ENCODE measurements at places on chromosomes 3 and 15.
A peak's percentile ranks its signal among the peaks of the same experiment; 100 is the strongest.

GRCh38 chr3:175983379-175983778 is 1124.2 kb downstream of the NAALADL2 start:
- peak; percentile 70 for DNase-seq

- no peak for DNase-seq
These were observed 663.1 kb upstream of the ADAMTS9 start for GRCh38 chr3:65350801-65351476.

GRCh38 chr3:72907131-72907711 is 19.4 kb downstream of the GXYLT2 start:
- DNase-seq: no peak

GRCh38 chr15:49697121-49697520 is 76.3 kb downstream of the DTWD1 start:
- peak; percentile 29 for DNase-seq

DNA sequence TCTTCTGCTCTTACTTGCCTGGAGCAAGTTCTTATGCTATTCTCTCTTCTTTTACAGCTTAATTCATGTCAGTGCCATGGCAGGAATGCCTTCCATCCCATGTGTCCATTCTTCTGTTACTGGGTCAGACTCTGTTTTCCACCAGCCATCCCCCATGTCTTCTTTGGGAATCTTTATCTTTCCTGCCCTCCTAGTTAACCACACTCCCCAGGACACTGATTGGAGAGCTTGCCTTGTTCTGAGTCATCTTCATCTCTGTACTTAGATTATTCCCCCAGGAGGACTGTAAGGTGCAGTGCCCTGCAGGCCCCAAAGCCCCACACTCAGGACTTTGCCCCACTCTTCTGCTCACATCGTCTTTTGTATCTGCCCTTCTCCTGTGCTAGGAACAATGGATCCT is 3.6 kb downstream of the ABHD17C start:
- no peak for DNase-seq

GRCh38 chr3:182533394-182533793 is 259.9 kb upstream of the ATP11B start:
- DNase-seq: no peak

- no peak for DNase-seq
These were observed 67.3 kb upstream of the ADPGK start for GRCh38 chr15:72850833-72851232.

- peak; percentile 59 for DNase-seq
These were observed 40.1 kb downstream of the FLNB start for GRCh38 chr3:58048301-58048700.

DNA sequence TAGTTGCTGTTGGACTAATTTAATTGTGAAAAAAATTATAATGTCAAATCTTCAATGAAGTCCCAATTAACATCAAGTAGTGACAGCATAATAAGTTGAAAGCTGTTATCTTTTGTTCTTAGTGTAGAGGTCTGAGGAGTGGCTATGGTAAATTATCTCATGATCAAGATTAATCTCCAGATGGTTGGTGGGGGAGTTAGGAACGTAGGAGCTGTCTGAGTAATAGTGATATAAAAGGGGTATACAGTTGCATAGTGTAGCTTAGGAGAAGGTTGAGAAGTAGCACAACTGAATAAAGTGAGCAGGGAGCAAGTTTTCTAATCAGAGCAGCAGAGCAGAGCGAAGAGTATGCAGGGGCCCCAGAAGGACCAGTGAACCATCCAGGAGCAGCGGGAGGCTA is 19.5 kb downstream of the TMOD2 start:
- no peak for DNase-seq

DNA sequence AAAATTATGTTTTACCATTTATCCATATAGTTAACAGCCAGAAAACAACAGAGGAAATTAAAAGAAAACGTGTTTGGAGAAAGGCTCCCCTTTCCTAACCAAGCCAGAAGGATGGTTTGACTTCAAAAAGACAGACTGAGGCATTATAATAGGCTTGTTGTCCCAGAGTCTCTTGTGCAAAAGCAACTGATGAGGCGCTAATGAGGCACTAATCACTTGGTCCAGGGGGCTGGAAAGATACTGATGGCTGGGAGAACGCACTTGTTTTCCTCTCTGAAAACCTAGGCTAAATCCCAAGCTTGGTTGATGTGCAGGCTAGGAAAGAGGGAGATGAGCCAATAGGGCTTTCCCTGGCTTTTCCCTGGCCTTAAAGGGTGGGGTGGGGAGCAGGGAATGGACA is 389.6 kb downstream of the NTRK3 start:
- DNase-seq: no peak

- no peak for DNase-seq
These were observed at the start of gene CTXND1 for GRCh38 chr15:80252121-80252518. TSS of gene CTXND1 (minus strand) at chr15:80252213. CDS start at chr15:80201949, 50,264 bp downstream.

DNA sequence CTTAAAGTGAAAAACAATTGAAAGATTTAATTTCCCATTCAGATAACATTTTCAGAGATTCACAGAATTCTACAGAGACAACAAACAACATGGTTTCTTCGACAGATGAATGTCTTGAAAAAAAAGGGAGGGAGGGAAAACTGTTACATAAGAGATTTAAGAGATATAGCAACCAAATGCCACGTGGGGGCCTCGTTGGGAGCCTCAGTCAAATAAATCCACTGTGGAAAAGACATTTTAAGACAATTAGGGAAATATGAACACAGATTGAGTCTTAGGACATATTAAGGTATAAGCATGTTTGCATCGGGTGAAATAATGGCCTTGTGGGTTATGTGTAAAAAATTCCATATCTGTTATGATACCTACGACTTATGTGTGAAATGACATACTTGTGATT is 5.0 kb upstream of the PRRT3 start:
- no peak for DNase-seq

DNA sequence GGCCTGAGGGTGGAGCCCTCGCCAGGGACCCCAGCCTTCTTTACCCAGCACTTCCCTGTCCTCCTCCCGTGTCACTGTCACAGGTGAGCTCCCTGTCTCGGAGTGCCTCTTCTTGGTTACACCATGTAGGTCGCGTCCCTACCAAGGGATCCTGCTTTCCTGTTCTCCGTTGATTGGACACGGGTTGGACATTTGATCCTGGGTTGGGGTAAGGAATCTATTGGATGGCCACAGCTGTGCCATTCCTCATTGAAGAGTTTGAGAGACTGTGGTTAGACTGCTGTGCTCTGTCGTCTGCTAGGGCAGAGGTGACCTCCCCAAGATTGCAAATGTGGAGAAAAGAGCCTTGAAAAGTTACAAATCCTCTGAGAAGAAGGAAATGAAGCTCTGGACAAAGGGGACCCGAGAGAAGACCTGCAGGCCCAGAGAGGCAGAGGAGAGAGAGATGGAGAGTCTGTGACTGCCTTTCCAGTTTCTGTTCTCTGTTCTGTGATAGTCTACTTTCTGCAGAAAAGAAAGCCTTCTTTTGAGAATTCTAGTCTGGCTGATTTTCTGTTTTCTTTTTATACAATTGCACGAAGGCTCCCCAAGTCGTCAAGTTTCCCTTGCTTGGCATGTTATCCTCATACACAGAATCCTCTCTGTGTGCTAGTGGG is 325.7 kb upstream of the RGMA start:
- DNase-seq: no peak

GRCh38 chr3:165854696-165855095 is 17.5 kb upstream of the BCHE start:
- DNase-seq: peak; percentile 31

GRCh38 chr15:34331809-34332208 is 5.8 kb downstream of the SLC12A6 start:
- no peak for DNase-seq

DNA sequence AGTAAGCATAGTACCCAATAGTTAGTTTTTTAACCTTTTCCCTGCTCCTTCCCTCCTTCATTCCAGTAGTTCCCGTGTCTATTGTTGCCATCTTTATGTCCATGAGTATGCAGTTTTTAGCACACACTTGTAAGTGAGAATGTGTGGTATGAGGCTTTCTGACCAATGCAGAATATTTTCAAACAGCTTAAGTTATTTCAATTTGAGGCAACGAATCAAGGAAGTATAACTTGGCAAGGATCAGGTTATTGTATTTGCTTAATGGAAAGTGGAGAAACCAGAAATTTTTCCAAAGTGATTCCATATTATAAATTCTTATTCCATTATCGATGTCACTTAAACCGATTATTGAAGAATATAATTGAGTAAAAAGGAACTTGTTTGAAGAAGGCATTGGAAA is 954.8 kb downstream of the GBE1 start:
- DNase-seq: no peak

DNA sequence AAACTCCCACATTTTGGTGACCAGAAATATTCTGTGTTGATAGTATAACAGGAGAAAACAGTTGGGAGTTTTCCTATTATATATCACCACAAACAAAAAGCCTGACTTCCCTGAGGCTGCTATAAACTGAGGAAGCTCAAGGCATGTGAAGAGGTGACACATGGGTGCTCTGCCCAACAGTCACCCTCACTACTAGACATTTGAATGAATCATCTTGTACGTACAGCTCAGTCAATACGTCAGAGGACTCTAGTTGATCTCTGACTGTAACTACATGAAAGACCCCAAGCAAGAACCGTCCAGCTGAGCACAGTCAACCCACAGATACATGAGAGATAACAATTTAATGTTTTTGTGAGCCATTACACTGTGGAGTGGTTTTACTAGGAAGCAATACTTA is 338.3 kb upstream of the ATP11B start:
- DNase-seq: no peak

DNA sequence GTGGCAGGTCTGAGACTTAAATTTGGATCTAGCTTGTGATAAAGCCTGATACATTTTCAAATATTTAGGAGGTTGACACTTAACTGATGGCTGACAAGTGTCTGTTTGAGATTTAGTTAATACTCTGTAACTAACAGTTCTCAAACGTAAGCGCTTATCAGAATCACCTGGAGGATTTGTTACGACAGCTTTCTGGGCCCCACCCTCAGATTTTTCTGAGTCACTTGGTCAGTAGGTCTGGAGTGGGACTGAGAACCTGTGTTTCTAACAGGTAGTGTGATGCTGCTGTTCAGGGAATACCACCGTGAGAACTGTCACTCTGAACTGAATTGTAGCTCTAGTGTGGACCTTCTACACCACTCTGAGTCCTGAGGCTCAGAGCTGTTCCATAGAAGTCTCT is 85.5 kb downstream of the CEMIP start:
- DNase-seq: no peak

DNA sequence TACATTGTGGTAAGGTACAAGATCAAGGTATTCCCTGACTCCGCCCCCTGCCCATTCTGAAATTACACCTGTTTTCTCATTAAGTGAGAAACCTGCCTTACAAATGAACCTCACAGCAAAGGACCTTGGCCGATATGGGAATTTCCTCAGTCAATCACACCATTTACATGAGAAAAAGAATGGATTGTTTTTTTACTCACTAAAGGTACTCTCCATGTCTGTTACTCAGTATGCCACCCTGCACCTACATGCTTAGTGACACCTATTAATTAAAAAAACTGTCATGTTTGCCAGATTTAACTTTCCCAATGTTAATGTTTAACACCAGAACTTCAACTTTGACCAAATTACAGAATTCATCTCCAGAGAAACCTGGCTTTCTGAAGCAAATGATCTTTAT is 62.0 kb downstream of the ESYT3 start:
- no peak for DNase-seq

GRCh38 chr3:130831719-130832400 is 62.0 kb upstream of the ATP2C1 start:
- no peak for DNase-seq

DNA sequence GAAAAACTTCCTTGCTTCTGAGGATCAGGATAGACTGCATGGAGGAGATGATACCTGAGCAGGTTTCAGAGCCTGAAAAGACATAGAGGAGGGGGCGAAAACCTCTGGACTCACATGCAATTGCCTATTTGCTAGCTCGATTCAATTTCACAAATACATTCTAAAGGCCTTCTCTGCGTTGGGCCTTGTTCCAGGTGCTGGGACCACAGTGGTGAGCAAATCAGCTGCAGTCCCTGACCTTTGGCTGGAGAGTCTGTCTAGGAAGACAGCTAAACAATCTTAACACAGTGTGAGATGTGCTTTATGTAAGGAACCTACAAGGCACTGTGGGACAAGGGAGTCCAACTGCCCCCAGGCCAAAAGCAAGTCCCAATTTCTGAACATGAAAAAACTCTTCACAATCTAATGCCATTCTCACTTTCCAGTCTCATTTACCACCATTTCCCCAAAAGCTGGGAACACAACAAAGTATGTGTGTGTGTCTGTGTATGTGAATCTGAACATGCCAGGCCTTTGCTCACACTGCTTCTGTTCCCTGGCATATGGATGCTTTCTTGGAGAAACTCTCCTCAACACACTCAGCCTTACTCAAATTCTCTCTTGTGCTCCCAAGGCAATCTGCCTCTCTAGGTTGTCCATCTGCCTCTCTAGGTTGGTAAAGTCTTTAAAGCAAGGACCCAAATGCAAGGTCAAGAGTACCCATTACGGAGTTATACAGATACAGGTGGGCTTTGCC is 2.1 kb upstream of the PCCB start:
- DNase-seq: no peak

DNA sequence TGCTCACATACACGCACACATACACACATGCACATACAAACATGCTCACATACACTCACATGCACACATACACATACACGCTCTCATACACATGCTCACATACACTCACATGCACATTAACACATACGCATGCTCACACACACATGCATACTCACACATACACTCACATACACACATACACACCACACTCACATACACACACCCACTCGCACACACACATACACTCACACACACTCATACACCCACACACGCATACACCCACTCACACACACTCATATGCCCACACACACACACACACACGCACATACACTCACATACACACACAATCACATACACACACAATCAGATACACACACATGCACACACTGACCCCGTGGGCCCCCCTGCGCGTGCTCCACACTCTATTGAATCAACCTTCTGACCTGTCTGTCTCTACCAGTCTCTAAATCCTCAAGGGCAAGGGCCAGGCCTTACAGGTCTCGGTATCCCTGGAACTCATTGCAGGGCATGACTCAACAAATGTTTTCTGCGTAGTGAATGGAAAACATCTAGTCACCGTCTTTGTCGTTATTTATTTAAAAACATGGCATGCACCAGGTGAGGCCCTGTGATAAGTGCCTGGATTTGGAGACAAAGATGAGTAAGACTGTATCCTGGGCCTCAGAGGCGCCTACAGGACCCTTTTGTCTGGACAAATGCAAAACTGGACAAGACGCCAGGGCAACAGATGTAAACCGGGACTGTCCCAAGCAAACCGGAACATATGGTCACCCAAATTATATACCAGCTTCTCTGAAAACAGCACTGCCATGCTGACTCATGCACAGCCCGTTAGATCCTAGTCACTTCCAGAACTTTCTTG is 41.8 kb downstream of the GRK7 start:
- no peak for DNase-seq

- no peak for DNase-seq
These were observed 119.5 kb upstream of the MLF1 start for GRCh38 chr3:158451405-158452055.

- no peak for DNase-seq
These were observed 119.1 kb upstream of the SLC25A36 start for GRCh38 chr3:140822401-140823047.

DNA sequence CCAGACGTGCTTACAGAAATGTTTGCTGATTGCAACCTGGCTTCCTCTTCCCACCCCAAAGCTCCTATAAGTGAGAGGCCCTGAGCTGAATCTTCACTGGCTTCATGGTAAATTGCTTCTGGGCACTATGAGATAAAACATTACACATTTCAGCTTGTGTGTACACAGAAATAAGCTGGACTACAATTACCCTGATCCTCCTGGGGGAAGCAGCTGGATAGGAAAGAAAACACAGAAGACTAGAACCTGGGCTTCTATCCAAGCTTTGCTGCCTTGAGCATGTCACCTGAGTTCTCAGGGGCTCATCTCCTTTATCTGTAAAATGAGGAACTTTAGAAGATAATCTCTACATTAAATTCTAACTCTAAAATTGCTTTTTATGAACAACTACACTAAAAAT is 40.3 kb downstream of the THBS1 start:
- DNase-seq: no peak
